GM23338 (cell line): ENCODE measurements at places on chromosomes 2 and 18. TPM values are rescaled to one million over a fixed set of nuclear protein-coding genes. Genes with fewer than 3 reads are reported as not detected.

DNA sequence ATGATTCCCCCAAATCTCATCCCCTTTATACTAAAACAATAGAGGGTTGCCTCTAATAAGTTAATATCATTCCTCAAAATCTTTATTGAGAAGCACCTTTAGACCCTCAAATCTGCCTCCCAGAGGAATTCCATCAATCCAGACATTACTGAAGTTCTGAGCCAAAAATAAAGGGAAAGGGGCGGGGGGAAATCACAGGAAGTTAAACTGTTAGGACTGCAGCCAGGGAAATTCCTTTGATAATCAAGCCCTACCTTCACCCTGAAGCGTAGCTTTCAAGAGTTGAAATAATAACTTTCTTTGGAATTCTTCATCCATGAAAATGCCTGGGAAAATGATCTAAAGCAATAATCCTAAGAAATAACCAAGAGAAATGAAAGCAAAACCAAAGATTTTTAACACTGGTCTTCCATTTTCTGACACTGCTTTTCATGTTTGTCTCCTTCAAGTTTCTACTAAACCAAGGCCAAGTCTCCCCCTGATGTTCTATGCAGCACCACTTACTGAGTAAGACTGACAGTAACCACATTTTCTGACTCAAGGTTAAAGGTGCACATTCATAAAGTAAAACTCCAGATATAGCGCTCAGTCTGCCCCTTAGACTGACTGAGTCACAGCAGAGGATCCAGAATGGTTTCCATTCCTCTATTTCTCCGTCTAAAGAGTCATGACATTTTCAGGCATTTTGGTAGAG is 78.2 kb downstream of the TCF4 start:
- peak; percentile 65 for DNase-seq

- DNase-seq, result no peak
These were observed 92.5 kb downstream of the ZFP36L2 start for GRCh38 chr2:43133708-43134570.

DNA sequence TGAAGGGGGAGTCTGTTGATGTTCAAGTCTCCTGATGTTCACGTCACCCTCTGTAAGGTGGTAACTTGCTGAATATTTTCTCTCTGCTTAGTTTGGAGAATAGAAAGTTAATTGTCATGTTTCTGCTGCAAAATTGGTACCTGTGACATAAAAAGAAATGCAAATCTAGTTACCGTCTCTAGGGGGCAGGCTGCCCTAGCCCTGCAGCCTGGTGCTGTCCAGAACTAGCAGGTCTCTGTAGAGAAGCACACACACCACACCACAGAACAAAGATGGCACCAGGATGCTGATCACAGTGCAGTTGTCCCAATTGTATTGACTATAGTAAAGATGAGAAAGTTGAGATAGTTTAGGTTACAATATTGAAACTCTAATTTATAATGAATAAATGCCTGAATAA is 47.0 kb downstream of the SLC9A4 start:
- DNase-seq, result peak; percentile 43

- no peak for DNase-seq
These were observed 63.4 kb upstream of the ADAM23 start for GRCh38 chr2:206379886-206380285.

DNA sequence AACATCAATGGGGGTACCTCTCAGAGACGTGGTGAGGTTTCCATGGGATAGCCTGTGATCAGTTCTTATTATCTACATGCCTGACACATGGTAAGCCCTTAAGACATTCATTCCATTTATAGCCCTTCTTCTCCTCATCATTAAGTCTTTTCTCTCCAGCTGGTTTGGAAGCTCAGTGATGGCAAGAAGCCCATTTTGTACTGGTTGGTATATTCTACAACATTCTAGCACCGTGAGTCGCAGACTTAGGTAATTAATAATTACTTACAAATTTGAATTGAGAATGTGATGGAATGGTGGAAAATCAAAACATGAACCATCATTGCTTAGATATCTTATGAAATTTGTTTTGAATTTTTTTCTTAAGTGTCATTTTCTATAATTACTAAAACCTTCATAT is 472.6 kb downstream of the DLGAP1 start:
- DNase-seq, result no peak

GRCh38 chr2:99691926-99692325 is 202.1 kb upstream of the REV1 start:
- no peak for DNase-seq

GRCh38 chr2:157480182-157480961 is 36.5 kb upstream of the CYTIP start:
- no peak for DNase-seq

- DNase-seq, result no peak
These were observed 108.5 kb downstream of the TMEM18 start for GRCh38 chr2:568639-569235.

DNA sequence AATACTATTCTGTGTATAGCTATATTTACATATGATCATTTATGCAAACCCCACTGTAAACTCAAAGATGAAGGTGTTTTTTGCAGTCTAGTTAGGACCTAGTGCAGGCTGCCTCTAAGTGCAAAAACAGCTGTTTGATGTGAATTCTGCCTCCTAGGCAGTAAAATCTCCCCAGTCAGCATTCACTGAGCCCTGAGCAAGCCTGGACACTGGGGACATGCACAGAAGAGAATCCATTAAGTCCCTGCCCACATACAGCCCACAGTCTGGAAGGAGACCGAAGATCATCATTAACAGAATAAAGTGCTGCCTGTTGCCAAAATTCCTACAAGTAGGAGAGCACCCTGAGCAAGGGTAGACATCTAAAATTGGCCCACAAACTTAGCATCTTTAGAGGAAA is 14.4 kb upstream of the BIN1 start:
- no peak for DNase-seq

DNA sequence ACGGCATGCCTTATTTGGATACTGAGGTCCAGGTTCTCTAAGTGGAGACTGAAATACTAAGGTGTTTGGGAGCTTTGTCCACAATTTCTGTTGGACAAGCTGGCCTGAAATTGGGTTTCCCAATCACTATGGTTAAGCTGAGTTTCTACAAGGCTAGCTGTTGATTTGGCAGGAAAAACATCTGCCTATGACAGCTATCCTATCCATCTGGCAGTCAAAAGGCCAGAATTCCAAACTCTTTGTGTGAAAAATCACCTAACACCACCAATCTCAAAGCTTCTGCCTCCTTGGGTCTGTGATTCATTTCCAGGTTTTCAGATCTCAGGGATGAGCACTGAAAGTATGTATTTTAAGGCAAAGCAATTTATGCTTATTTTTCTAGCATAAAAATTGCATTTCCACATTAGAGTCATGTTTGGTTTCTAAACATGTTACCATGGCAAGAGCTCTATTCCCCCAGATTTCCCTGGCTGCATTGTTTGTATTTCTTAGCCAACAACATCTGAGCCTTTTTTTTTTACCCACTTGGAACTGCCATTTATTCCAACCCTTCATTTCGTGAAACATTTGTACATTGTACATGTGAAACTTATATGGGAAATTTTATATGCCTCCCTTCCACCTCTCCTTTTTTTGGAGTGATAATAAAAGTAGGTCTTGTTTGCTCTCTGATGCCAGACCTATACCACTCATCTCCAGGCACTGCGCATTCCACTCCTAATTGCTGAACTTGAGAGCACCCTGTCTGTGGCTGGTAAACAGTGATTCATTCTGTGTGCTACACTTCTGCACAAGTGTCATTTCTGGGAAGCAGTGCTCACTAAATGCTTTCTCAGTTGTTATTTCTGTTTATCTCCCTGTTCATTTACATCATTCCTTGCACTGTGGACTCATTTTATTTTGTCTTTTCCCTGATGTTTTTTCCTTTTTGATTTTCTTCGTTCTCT is 15.9 kb upstream of the CCDC85A start:
- no peak for DNase-seq

GRCh38 chr2:232629129-232629475 is 4.3 kb upstream of the EFHD1 start:
- DNase-seq, result no peak

GRCh38 chr2:218430721-218431120 is 11.8 kb downstream of the VIL1 start:
- no peak for DNase-seq

DNA sequence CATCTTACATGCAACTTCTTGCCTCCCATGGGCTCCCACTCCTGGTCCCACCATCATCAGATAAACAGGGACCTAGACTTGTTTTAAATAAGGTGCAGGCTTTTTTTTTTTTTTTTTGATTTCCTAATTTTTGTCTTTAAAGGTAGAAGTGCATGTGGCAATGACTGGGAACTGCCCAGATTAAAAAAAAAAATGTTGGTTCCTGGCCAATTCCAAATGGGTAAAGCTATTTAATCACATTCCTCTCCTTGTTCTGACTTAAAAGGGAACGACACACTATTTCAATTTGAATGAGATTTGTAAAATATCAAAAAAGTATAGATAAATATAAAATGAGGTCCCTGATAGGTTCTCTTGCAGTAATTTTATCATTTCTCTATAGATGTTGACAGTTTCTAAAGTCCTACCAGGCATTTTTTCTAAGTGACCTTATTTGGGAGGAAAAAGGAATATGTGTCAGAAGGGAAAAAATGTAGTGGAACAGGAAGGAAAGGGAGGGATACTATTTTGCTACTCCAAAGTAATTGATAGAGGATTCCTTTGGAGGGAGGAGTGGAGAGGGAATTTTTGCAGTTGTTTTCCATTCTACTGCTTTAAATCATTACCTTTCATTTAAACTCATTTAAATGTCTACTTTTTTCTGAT is 43.3 kb downstream of the DDX1 start:
- DNase-seq, result no peak

Gene RGPD4
- not detected in 2 replicates for total RNA-seq

Gene DNAH6
- 0.16 and 0.31 TPM in 2 replicates for total RNA-seq

Gene CRYGD
- 3.0 and 3.4 TPM in 2 replicates for total RNA-seq

Gene TXNDC2
- not detected in 2 replicates for total RNA-seq

Gene GRP
- total RNA-seq, result not detected in 2 replicates

Gene CNGA3
- not detected in 2 replicates for total RNA-seq

Gene LHCGR
- total RNA-seq, result 0.12 and 0.45 TPM in 2 replicates

Gene UGT1A6
- total RNA-seq, result not detected in 2 replicates
